ENCODE measurements at places on chromosomes 2 and 18.

- DNase-seq, result no peak
Measured at GRCh38 chr2:6653281-6653750, 212.4 kb downstream of the CMPK2 start.

DNA sequence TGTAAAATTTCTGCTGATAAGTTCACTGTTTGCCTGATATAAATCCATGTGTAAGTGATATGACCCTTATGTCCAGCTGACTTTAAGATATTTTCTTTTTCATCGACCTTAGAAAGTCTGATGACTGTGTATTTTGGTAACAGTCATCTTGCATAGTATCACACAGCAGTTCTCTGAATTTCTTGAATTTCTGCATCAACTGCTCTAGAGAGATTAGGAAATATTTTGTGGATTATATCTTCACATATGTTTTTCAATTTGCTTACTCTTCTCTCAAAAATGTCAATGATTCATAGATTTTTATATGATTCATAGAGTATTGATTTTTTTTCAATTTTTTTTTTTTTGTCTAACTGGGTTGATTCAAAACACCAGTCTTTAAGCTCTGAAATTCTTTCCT is 945.3 kb downstream of the TRIB2 start:
- no peak for DNase-seq

DNA sequence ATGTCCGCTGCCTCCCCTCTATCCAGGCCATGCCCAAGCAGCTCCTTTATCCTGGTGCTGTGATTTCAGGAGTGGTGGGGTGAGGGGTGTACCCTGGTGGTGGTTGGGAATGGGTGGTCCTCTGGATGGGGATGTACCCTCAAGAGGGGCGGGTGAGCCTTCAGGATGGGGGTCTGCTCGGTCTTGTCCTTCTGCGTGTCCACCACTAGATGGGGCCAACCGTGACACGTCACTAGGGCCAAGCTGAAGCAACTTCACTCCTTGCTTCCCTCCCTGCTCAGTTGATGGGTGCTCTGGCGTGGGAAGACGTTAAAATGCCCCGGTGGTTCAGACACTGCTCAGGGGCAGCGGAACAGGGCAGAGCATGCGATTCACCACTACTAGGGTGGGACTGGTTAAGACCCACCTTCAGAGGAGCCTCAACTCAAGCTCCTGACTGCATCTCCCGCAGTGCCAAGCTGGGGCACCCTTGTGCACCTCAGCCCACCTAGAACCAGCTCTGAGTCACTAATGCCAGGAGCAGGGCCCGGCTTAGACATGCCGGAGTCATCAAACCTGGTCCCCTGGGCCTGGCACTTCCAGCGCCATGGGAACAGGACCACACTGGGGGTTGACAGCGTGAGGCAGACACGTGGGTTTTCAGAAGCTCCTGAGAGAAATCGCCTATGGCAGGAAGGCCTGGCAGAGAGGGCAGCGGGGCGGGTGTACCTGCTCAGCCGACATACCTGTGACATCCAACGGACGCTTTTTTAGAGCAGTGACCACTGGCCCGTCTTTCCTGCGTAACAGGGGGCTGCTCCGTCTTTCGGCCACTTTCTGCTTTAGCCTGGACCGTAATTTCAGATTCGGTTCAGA is 256.7 kb downstream of the HDAC4 start:
- DNase-seq, result no peak

GRCh38 chr2:123518367-123518766 is 506.7 kb upstream of the CNTNAP5 start:
- no peak for DNase-seq

- DNase-seq, result no peak
Measured at GRCh38 chr18:67131498-67131897, 385.0 kb downstream of the DSEL start.

- DNase-seq, result no peak
Measured at GRCh38 chr2:206004004-206004693, 81.8 kb downstream of the INO80D start.
